ENCODE measurements at places on chromosomes 2 and 18. TPM values are rescaled to one million over a fixed set of nuclear protein-coding genes. Genes with fewer than 3 reads are reported as not detected.

GRCh38 chr2:239509373-239510143 is 108.7 kb upstream of the HDAC4 start:
- no peak for DNase-seq
- H3K4me1 ChIP-seq, result no peaks in the 10 kb centered on the region
- no peak overlapping the region for H3K4me3 ChIP-seq
- H3K27me3 ChIP-seq, result no peaks in the 10 kb centered on the region
- H3K27ac ChIP-seq, result no peak overlapping the region

RALBP1 gene
- total RNA-seq, result 46.1 TPM

ZEB2 gene
- 8.2 TPM for total RNA-seq

DES gene
- total RNA-seq, result not detected

SFTPB gene
- total RNA-seq, result not detected
